Subcutaneous preadipocyte (primary cell): ENCODE measurements at places on chromosomes 12 and 14. TPM values are rescaled to one million over a fixed set of nuclear protein-coding genes. Genes with fewer than 3 reads are reported as not detected.

The TIMELESS gene
- total RNA-seq, result 7.3 and 10.4 TPM in 2 replicates

The PIANP gene
- total RNA-seq, result under 0.01 TPM in 1 of 2 replicates, not detected in the other

The SLC6A15 gene
- total RNA-seq, result 86.0 and 160 TPM in 2 replicates

The CD4 gene
- under 0.01 and 0.73 TPM in 2 replicates for total RNA-seq

The NTF3 gene
- total RNA-seq, result not detected in 2 replicates

The RPGRIP1 gene
- not detected in 2 replicates for total RNA-seq

The CCDC92 gene
- total RNA-seq, result 7.8 and 8.8 TPM in 2 replicates

The NEDD8 gene
- total RNA-seq, result 84.3 and 102 TPM in 2 replicates

The FAIM2 gene
- 0.37 and 0.98 TPM in 2 replicates for total RNA-seq

The AMDHD1 gene
- total RNA-seq, result 0.39 TPM in 1 of 2 replicates, not detected in the other

The PTCSC3 gene
- total RNA-seq, result not detected in 2 replicates

The AVPR1A gene
- total RNA-seq, result 0.37 TPM in 1 of 2 replicates, not detected in the other

The SERPINA5 gene
- 0.37 TPM in 1 of 2 replicates, not detected in the other for total RNA-seq

The LIN7A gene
- 6.3 and 8.5 TPM in 2 replicates for total RNA-seq

The PELI2 gene
- 7.3 and 10.9 TPM in 2 replicates for total RNA-seq
